Inflammatory macrophage treated with lipopolysaccharide for 4 hours (primary cell): ENCODE measurements at places on chromosomes 11 and 22.
A peak's percentile ranks its signal among the peaks of the same experiment; 100 is the strongest.

DNA sequence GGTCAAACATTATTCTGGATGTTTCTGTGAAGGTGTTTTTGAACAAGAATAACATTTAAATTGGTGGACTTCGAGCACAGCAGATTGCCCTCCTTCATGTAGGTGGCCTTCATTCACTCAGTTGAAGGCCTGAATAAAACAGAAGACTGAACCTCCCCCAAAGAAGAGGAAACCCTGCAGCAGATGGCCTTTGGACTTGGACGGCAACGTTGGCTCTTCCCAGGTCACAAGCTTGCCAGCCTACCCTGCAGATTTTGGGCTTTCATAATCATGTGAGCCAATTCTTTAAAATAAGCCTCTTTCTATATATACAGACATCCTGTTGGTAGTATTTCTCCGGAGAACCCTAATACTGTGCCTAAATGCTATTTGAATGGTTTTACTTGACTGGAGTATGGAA is 432.2 kb upstream of the NARS2 start:
- no peak for DNase-seq

DNA sequence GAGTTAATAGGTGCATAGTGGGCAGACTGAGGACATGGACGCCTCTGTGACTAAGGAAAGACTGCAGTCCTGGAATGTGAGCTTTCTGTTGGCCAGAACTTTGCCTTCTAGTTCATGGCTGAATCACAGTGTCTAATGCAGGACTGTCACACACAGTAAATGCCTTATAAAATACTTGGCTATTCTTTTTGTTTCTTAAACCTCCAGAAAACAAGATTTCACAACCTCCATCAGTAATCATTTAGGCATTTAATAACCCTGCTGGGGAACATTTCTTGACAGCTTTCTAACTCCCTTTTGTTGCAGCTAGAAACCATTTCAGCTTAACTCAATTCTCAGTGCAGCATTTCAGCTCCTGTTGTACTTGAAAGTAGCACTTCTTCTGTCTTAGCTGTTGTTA is 335.8 kb upstream of the DDI1 start:
- no peak for DNase-seq

DNA sequence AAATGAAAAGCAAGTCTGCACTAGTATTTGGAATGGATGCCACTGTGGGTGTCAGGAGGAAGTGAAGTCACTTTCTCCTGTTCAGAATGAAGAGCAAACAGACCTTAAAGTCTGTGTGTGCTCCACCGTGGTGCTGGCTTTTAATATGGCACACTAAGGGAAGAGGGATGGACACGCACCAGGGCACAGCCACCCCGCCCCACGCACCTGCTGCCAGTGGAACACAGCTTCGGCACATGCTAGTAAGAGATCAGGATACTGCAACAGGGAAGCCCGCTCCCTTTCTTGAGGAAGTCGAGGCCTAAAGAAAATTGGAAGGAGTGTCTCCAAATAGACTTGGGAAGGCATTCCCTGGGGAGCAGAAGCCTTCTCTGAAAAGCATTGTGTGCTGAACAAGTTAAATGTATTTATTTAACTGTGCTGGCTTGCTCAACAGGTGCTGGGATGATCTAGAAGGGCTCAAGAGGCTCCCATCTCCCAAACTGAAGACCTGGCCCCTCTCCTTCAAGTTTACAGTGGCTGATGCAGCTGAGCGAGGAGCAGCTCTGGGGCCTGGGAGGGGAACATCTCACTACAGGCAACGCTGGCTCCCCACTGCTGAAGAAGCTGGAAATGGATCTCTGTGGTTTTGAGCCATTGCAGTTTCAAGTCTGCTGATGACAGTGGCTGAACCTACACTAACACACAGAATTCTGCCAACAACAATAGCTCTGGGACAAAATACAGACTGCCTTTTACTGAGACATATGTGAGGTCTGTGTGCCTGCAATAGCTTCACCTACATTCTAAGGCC is 504.6 kb upstream of the B3GAT1 start:
- no peak for DNase-seq

GRCh38 chr22:41517172-41518047 is 26.9 kb downstream of the POLR3H start:
- DNase-seq, result peak; percentile 17

GRCh38 chr11:64638829-64639228 is 47.8 kb downstream of the SLC22A12 start:
- DNase-seq, result no peak

GRCh38 chr22:28237112-28237511 is 318.1 kb upstream of the PITPNB start:
- DNase-seq, result peak; percentile 33

- DNase-seq, result no peak
These were observed 28.6 kb upstream of the BID start for GRCh38 chr22:17802822-17803221.

DNA sequence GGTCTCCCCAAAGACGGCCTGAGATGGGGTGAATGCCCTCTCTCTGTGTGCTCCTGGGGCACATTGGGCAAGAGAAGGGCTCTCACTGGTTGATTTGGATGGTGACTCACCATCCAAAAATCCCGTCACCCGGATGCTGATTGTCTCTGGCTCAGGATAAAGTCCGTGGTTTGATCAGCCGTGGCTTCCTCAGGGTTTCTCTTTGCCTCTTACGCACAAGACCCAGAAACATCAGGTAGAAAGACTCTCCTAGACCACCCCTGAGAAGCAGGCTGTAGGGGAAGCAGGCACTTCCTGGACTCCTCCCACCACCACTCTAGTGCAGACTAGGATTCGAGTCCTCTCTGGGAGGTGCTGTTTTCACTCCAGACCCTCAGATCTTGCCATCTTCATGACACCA is 176.1 kb upstream of the NCAM1 start:
- DNase-seq, result no peak

DNA sequence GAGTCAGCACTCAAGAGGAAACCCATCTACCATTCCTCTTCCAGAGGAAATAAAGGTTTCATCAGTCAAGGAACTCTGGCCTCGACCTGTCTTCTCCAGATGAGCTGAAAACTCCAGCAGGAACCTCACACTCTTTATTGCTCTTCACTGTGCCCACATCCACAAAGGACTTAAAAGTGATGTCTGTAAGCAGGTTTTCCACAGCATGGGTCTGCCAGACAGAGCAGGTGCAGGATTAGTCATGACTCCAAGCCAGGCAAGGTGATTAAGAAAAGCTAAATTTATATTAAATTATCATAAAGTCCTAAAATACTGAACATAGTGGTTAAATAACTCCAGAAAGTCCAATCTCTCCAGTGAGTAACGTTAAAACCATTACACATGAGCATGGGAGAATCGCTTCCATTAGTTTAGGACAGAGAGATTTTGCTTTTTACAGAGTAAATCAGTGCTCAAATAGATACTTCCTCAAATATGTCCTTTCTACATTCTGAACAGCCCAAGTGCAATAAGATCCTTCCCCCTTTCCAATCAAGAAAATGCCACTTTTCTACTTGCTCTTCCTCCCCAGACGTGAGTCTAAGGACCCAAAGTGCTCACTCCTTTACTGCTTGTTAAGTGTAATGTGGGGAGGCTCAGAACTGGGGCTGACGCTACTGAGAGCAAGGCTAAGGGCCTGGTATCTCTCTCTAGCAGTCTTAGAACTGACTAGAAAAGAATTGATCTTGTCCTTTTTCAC is 10.7 kb upstream of the CKAP5 start:
- peak; percentile 77 for DNase-seq

- no peak for DNase-seq
These were observed 9.8 kb upstream of the APOL6 start for GRCh38 chr22:35638410-35638809.

DNA sequence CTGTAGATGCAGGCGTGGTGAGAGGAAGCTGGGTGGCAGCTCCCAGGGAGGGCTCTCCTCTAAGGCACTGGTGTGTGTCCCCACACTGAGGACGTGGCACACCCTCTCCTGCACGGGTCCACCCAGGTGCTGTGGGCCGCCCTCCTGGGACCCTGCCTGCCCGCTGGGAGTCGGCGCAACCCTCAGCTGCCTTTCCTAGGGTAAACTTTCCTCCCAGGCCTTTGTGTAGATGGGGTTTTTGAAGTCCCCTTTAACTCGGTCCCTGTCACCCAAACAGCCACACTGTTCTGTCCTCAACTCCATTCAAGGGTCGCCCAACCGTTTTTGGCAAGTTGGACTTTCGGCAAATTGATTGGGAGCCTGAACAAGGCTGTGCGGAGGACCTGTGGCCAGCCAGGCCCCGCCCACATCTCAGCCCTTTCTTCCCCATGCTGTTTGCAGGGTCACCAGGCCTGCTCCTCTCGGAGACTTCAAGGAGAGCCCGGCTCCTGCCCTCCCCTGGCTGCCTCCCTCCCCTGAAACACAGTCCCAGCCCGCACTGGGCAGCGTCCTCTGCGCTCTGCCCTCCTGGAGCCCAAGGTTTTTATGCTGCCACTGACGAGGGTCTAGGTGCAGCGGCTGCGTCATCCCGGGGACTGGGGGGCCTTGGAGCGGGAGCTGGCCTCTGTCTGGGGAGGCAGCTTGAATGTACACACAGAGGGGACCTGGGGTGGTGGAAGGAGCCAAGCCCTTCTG is 1126.2 kb downstream of the BRD1 start:
- DNase-seq, result no peak

GRCh38 chr11:44617671-44618461 is 52.4 kb downstream of the CD82 start:
- DNase-seq, result no peak

DNA sequence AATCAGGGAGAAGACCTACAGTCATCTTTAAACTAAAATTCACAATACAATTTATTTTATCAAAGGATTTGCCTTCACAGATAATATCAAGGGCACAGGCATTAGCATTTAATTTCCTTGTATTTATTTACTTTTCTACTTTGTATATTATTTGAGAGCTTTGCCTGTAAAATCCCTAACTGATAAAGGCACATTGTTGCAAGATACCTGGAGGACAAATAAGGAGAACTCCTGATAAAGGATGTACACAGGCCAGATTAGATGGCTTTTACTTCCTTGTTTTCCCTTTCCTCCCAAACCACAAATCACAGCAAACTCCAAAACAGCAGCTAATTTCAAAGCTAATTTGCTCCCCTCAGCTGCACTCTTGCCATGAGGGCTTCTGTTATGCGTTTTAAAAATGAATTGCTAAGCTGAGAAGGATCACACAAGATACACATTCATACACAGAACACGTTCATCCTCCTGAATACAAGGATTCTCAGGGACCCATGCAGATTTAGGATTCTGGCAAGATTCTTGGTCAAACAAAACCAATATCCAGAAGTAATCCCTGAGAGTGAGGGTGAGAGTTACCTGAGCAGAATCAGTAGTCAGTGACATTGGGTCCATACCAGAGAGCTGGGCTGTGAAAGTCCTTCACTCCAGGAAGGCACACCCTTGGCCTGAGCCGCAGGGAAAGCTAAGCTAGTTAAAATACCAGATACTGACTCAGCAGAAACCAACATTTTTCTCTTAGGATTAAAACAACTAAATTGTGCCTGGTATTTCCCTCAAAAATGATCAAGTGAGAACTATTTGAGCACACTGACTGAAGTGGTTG is 100.3 kb upstream of the CLPB start:
- no peak for DNase-seq

DNA sequence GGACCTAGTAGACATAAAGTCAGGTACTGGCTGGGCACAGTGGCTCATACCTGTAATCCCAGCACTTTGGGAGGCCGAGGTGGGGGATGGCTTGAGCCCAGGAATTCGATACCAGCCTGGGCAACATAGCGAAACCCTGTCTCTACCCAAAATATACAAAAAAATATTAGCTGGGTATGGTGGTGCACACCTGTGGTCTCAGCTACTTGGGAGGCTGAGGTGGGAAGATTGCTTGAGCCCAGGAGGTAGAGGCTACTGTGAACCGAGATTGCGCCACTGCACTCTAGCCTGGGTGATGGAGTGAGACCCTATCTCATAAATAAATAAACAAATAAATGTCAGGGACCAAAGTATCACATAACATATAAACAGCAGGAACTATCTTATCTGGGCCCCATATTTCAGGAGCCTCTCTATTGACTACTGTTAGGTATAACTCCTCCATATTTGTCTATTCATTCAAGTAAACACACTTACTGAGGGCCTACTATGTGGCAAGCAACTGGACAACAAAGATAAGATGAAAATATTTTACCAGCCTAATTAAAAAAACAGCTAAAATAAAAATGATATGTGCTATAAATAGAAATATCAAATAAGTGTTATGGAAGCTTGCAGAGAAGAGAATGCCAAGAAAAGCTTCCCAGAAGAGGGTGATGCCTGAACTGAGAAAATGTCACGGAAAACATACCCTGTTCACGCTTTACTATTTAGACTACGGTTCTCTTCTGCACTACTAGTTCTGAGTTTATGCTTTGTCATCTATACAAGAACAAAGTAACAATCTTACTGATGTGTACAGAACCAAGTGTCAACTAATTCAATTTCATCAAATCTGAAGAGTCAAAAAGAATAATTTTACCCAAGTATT is 2.0 kb downstream of the NUP98 start:
- no peak for DNase-seq

DNA sequence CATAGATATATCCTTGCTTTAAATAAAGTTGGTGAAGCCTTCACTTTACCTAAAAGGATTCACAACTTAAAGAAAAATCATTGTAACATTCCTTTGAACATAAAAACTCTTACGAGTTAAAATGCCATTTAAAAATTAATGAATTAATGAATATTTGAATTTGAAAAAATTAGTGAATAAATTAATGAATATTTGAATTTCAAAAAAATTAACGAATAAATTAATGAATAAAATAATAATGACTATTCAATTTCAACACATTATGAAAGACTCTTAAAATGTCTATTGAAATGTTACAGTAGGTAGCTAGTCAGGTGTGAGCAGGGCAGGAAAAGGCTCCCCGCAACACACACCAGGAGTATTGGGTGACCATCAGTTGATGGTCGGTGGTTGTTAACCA is 22.9 kb downstream of the ARHGAP20 start:
- DNase-seq, result no peak

- no peak for DNase-seq
These were observed 585 bp downstream of the ARHGEF12 start for GRCh38 chr11:120336641-120337354.

DNA sequence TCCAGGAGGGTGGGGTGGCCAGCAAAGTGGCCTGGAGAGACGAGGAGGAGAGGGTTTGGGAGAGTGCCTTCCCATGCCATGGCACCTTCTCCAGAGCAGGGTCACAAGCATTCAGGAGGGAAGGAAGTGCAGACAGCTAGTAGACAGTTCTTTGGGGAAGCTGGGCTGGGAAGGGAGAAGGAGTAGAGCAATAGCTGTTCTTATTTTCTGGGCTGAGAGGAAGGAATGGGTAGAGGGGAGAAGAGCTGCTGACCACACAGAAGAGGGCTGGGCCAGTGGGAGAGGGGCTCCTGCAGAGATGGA is 14.8 kb upstream of the PICK1 start:
- DNase-seq, result no peak

DNA sequence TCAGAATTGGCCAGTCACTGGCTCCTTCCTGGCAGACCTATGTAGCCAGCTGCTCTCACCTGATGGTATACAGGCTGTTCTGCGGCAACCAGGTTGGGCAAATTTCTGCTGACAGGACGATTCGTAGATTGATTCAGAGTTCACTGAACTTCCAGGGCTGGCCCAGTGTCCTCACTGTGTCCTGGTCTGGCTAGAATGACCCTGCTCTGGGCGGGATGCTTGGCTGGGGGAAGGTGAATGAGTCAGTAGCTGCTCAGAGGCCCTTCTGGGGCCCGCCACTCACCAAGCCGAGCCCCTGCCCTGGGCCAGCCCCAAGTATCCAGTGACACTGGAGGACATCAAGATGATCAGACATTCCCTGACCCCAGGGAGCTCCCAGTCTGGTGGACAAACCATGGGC is 62.9 kb upstream of the WNT11 start:
- no peak for DNase-seq
